ENCODE measurements at places on chromosomes 3 and 15.

GRCh38 chr3:188170461-188171459 lies 16.8 kb downstream of the LPP start:
- DNase-seq: peak; percentile 16

GRCh38 chr15:94412979-94413746 lies 181.8 kb downstream of the MCTP2 start:
- DNase-seq: no peak

DNA sequence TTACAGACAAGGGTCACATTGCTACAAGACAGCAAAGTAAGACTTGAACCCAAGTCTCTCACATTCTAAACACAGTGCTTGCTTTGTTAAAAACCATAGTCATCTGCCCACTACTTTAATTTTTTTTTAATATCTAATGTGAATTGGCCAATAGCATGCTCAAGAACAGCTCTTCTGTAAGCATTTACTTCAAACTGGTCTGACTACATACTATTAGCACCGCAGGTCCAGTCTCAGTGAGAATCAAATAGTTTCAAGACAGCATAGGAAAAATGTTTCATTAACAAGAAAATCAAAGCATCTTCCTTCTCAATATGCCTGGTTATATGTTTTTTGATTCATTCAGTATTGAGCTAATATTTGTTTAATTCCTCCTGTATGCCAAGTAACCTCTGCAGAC lies 419.9 kb downstream of the ERC2 start:
- no peak for DNase-seq

- DNase-seq: no peak
Observed at GRCh38 chr3:156964577-156964976, 138.4 kb downstream of the LEKR1 start.

GRCh38 chr3:17852217-17852616 lies 109.8 kb upstream of the TBC1D5 start:
- no peak for DNase-seq

DNA sequence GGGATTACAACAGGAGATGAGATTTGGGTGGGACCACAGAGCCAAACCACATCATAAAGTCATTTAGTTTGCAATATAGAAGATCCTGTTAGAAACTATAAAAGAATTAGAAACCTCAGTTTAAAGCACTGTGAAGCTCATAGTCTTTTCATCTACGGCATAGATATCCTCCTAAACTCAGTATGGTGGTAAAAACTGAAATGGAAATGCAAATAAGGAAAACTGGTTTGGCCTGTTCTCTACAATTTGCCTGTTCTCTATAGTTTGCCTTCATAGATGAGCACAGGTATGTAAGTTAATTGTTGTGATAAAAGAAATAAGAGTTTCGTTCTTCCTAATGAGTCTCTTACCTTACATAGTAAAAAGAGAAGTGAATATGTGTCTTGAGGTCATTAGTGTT lies 331.6 kb upstream of the ARL6 start:
- no peak for DNase-seq

GRCh38 chr3:4233488-4233887 lies 69.7 kb upstream of the SETMAR start:
- no peak for DNase-seq

GRCh38 chr3:113151461-113152031 lies 59.8 kb upstream of the BOC start:
- no peak for DNase-seq

GRCh38 chr3:46098319-46098761 lies 71.1 kb upstream of the XCR1 start:
- no peak for DNase-seq

- no peak for DNase-seq
Observed at GRCh38 chr15:90829942-90830440, 38.4 kb upstream of the FURIN start.

DNA sequence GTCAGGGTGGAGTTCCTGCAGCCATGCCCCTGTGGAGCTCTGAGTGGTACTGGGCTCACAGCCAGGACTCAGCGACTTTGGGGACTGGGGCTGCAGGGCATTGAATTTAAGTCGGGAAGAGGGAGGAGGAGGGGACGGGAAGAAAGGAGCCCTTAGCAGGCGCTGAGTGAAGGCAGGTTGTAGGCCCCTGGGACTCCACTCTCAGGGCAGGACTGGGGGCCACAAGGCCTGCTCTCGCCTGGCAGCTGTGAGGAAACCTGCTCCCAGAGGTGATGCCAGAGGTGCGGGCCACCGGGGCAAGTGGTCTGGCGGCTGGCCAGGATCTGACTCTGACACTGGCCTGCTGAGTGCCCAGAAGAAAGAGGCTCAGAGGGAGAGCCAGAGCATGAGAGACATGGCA lies 73.5 kb downstream of the EPHB3 start:
- no peak for DNase-seq

DNA sequence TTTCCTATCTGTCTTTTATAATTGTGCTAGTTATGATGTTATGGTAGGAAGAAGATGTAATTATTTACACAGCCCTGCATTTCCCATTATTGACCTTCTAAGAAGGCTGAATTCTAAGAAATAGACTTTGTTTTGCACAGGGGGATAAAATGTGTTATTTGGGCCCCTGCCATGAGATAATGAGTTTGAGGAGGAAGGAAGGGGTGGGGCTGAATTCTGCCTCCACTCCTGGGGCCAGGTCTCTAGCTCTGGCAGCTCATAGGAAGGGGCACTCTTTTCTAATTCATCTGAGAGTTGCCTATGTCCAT lies 69.2 kb upstream of the GOLGA8B start:
- DNase-seq: no peak

DNA sequence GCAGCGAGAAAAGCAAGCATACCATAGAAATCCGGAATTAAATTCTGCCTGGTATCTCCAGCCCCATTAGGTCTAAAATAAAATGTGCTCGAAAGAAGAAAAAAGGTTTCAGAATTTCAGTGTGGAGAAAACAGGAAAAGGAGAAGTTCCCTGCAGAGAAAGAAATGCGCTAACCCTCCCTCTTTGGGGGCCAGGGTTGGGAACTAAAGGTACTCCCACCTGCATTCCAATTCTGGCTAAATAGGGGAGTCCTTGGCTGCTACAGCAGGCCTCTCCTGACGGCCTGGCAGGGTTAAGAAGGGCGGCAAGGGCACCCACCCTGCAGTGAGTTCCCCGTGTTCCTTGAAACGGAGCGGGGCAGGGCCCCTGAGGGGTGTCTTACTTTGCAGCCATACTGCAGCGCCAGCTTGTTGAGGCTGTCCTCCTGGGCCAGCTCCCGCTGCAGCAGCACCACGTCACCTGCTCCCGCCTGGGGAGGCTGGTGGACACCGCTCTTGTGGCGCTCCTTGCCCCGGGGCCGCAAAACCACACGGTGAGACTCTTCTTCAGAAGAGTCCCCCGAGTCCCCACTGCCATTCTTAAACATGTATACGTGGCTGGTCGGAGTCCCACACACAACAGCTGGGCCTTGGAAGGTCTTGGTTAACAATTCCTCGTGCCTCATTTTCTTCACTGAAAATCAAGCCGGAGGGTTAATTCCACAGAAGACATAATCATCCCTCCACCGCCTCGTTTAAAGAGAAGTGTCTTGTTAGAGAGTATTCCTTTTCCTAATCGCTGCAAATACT lies 1.7 kb downstream of the LYSMD4 start:
- no peak for DNase-seq

DNA sequence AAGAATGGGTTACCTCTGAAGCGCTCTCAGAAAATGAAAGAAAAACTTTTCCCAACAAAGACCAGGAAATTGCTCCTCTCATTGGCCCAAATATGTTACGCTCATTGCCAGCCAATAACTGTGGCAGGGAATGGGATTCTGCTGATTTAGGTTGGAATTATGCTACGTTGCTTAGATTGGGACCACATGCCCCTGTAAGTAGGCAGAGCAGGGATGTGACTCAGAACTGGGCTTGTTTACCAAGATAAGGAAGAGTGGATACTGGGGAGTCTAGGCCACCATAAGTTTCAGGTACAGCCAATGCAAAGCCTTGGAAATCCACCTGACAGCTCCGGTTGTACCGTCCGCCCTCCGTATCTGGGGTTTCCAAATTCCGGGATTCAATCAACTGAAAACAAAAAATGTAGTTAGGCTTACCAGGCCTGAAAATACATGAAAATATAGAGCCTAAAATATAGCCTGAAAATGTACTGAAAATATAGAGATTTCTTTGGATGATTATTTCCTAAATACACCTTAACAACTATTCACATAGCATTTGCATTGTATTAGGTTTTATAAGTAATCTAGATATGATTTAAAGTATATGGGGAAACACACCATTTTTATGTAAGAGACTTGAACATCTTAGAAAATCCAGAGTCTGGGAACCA lies 1.5 kb upstream of the TCF12 start:
- no peak for DNase-seq

DNA sequence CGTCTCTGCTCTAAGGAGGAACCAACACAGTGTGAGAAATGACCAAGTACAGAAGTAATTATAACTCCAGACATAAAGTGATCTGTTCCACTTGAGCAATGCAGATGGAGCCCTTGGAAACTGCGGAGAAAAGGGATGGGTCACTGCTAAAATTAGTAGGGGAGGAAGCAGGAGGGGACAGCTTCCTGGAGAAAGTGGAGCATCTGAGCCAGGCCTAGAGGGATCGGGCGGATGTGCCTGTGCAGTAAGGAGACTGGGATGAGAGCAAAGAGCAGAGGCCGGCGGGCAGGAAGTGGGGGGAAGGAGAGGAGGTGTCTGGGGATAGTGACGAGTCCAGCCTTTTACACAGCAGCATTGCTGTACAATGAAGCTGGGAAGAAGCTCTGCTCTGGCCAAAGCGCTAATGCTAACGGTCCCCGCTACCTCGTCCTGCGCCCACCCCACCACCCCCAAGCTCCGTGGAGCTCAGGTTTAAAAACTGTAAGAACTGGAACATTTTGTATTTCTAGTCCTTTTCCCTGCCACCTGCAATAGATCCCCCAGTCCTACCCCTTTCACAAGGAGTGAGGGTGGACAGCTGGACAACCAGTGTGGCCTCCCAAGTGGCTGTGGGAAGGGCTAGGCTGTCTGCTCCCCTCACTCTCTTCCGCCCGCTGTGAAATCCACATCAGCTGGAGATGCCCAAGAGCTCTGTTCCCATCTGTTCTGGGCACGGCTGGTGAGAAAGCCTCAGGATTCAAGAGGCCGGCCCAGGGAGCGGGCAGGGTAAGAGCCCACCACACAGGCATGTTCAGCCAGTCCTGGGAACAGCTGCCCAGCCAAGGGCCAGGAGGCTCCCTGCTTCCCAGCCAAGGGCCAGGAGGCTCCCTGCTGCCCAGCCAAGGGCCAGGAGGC lies 53.0 kb upstream of the HES1 start:
- no peak for DNase-seq

GRCh38 chr3:4985330-4986174 lies 6.3 kb downstream of the BHLHE40 start:
- DNase-seq: no peak

- DNase-seq: no peak
Observed at GRCh38 chr15:64247906-64248541, 85.2 kb upstream of the PPIB start.

- DNase-seq: no peak
Observed at GRCh38 chr3:39469945-39470344, 2.5 kb downstream of the MOBP start.

- peak; percentile 85 for DNase-seq
Observed at GRCh38 chr3:49553692-49554632, at the start of gene BSN. TSS of gene BSN (plus strand) at chr3:49554477. CDS start at chr3:49554603, 126 bp downstream.

Measured in activated T-cell treated with anti-CD3 and anti-CD28 coated beads for 1 hour (primary cell).